ENCODE measurements at places on chromosomes 7 and 10.

GRCh38 chr10:4846775-4847174 is 20.8 kb downstream of the AKR1E2 start:
- peaks cover 27% of the 10 kb centered on the region for H3K36me3 ChIP-seq
- no peaks in the 10 kb centered on the region for H3K27me3 ChIP-seq
- no peak for DNase-seq
- no peak overlapping the region for H3K27ac ChIP-seq

DNA sequence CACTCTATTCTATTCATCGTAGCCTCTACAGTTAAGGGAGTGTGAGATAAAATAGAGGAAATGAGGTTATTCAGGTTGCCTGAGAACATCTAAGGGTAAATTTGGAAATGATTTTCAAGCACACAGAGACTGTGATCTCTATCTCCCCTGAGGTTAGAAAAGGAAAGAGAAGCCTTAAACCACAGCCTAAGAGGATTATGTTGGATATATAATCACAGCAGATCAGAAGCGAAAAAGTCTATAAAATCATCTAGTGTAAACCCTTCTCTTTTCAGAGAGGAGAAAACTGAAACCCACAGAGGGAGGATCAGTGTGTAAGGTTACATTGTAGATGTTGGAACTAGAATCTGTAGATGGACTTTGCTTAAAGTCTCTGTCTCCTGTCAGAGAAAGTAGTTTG is 90.6 kb upstream of the SEMA3E start:
- H3K27me3 ChIP-seq = no peaks in the 10 kb centered on the region
- no peaks in the 10 kb centered on the region for H3K4me1 ChIP-seq
- no peak overlapping the region for H3K4me3 ChIP-seq
- DNase-seq = no peak
- no peaks in the 10 kb centered on the region for H3K36me3 ChIP-seq
- no peak overlapping the region for H3K27ac ChIP-seq

- H3K4me3 ChIP-seq = no peak overlapping the region
- H3K27me3 ChIP-seq = no peaks in the 10 kb centered on the region
- peaks cover 3% of the 10 kb centered on the region for H3K4me1 ChIP-seq
Measured at GRCh38 chr10:98349508-98349922, 65.5 kb downstream of the PYROXD2 start.

DNA sequence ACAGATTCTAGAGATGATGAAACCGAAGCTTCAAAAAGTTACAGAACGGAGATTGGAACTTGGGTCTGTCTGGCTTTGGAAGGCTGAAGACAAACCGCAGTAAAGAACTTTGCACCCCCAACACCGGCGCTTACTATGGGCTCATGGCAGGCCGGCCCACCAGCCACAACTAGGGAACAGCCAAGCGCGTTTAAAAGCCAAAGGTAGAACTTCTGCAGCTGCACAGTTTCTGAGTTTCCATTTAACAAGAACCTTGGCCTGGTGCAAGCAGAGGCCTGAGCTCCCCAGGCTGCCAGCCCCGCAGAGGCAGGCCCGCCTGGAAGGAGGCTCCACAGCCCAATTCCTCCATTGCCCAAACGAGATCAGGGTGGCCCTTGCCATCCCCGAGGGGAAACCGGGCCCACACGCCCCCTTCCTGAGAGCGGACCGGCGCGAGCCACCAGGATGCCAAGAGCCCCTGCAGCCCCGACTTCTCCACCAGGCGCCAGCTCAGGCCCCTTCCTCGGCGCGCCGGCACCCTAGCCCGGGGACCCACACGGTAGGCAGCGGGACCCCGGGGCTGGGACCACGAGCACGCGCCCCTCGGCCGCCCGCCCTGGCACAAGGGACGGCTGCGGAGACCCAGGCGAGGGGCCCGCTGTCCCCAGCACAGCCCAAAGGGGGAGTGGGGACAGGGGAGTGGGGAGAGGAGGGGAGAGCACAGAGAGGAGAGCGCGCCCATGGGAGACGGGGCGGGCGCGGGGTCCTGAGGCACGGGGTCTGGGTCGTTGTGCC is 566 bp downstream of the MAD1L1 start:
- H3K27me3 ChIP-seq = no peaks in the 10 kb centered on the region
- H3K27ac ChIP-seq = no peak overlapping the region
- peak overlapping the region; percentile 87 for H3K4me3 ChIP-seq
- no peak for DNase-seq
- H3K4me1 ChIP-seq = peaks cover 31% of the 10 kb centered on the region
- H3K36me3 ChIP-seq = peaks cover 57% of the 10 kb centered on the region

- no peak overlapping the region for H3K4me3 ChIP-seq
- no peaks in the 10 kb centered on the region for H3K36me3 ChIP-seq
Measured at GRCh38 chr10:8803992-8804391, 749.5 kb downstream of the GATA3 start.

DNA sequence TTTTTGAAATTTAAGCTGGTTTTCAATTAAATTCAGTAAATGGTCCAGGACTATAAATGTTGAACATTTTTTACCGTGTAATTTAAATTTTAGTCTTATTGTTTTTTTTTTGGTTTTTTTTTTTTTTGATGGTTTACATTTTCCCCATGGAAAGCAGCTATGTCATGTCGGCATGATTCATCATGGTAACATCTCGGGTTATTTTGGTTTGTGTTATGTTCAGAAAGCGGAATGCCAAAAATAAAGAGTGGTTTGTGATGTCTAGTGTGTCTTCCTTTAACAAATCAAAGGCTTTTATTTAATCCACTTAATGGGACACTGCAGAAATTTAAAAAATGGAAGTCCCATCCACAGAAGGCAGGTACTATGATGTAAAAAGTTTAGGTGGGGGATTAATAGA is 58.5 kb downstream of the TRUB1 start:
- H3K4me3 ChIP-seq = no peak overlapping the region
- H3K27ac ChIP-seq = no peak overlapping the region
- H3K4me1 ChIP-seq = peaks cover 3% of the 10 kb centered on the region
- DNase-seq = no peak
- no peaks in the 10 kb centered on the region for H3K36me3 ChIP-seq
- H3K27me3 ChIP-seq = peaks cover 3% of the 10 kb centered on the region

GRCh38 chr7:159116581-159117339 is 27.9 kb downstream of the VIPR2 start:
- no peaks in the 10 kb centered on the region for H3K36me3 ChIP-seq
- peaks cover 20% of the 10 kb centered on the region for H3K4me1 ChIP-seq
- H3K27me3 ChIP-seq = peaks cover 2% of the 10 kb centered on the region
- DNase-seq = no peak

DNA sequence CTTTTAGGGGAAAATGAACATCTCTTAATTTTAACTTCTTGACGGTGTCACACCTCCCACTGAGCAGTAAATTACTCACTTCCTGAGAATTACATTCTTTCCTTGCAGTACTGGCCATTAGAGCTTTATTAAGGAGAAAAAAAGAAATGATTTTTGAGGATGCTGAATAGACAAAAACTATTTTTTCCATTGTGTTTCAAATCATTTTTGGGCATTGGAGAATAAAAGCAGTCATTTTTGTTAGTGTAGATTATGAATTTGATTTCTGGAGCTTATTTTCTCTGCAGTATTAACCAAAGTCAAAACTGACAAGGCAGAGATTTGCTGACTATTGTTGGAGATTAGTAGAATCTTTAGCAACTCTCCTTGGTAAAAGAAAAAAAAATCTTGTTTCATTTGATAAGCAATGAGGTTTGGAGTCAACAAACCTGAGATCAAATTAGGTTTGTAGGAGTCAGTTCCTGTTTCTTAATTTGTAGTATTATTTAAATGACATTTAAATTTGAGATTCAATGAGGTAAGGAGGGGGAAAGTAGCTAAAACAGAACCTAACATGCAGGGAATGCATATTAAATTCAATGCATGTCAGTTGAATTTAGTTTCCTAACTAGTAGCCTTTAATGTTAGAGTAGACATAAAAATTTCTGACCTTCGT is 70.6 kb downstream of the AP3M1 start:
- no peak overlapping the region for H3K4me3 ChIP-seq
- no peak overlapping the region for H3K27ac ChIP-seq
- no peaks in the 10 kb centered on the region for H3K27me3 ChIP-seq
- DNase-seq = no peak
- H3K36me3 ChIP-seq = peaks cover 6% of the 10 kb centered on the region

GRCh38 chr7:67391168-67391567 is 394.5 kb downstream of the TYW1 start:
- H3K27me3 ChIP-seq = peaks cover 2% of the 10 kb centered on the region
- no peak for DNase-seq
- H3K36me3 ChIP-seq = no peaks in the 10 kb centered on the region
- no peak overlapping the region for H3K27ac ChIP-seq

DNA sequence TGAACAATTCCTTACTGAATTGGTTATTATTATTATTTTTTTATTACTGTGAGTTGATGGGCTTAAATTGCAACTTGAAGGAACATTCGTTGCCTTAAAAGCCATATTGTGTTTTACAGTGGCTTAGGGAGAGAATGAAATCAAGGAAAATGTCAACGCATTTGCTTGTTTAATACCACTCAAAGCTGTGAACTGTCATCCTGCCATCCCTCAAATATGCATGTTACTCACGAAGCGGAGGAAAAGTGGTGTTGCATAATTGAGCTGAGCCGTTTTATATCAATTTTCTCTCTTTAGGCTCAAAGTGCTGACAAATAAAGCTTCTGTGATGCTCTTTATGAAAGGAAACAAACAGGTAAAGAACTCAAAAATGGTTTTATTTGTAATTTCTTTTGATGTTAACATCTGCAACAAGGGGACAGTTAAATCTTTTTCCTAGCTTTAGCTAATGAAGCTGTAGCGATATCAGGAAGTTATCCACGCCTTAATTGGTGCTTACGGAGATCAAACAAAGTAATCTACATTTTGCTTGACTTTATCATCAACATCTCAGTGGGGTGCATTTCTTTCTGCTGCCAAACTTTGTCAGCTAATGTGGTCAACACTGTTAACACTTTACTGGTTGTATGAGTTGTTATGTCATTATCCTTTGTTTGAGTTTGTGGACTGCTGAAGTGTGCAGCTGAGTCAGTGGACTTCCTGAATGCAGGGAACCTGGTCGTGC is 33.1 kb downstream of the GLRX3 start:
- H3K36me3 ChIP-seq = peaks cover 9% of the 10 kb centered on the region
- H3K27ac ChIP-seq = no peak overlapping the region
- H3K4me3 ChIP-seq = no peak overlapping the region

GRCh38 chr7:66099232-66099550 is 15.5 kb upstream of the CRCP start:
- DNase-seq = no peak
- H3K36me3 ChIP-seq = peaks cover 6% of the 10 kb centered on the region
- no peak overlapping the region for H3K27ac ChIP-seq
- H3K4me1 ChIP-seq = peaks cover 13% of the 10 kb centered on the region

DNA sequence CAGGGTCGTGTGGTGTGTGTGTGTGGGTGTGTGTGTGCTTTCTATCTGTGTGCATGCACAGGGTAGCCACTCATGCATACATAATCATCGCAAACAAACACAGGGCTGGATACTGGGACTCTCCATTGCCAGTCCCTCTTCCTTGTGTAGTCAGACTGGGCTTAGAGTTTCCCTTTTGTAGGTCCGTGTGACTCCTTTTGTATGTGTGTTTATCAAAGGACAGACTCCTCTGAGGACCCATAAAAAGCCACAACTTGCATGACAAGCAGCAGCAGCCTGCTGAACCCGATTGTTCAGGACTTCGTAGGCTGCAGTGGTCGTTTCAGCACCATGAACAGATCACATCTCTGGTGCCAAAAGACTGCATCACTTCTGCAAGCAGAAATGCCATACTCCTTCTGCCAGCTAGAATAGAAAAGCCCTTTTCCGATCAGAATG is 895 bp downstream of the VSTM2A start:
- peak; percentile 92 for DNase-seq
- peak overlapping the region; percentile 88 for H3K27ac ChIP-seq
- H3K27me3 ChIP-seq = peaks cover 16% of the 10 kb centered on the region
- H3K4me1 ChIP-seq = peaks cover 17% of the 10 kb centered on the region

- H3K4me1 ChIP-seq = peaks cover 7% of the 10 kb centered on the region
- no peak overlapping the region for H3K4me3 ChIP-seq
- no peaks in the 10 kb centered on the region for H3K36me3 ChIP-seq
- H3K27me3 ChIP-seq = no peaks in the 10 kb centered on the region
Measured at GRCh38 chr10:89373916-89374711, 3.7 kb upstream of the IFIT1B start.

DNA sequence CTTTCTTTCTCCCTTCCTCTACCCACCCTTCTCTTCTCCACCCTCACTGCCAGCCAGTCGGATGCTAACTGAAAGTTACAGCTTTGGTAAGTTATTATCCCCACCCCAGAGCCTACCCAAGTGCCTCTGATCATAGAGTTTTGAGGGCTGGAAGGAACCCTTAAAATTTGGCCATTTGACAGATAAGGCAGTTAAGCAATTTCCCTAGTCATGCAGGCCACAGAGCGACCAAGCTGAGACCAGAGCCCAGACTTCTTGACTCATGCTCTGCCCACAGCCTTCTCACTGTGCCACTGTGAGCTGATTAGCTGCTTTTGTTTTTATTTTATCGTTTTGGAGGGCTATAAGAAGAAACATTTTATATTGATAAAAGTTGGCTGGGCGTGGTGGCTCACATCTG is 17.2 kb downstream of the SAP25 start:
- no peak for DNase-seq
- H3K4me3 ChIP-seq = no peak overlapping the region
- no peaks in the 10 kb centered on the region for H3K27me3 ChIP-seq
- H3K36me3 ChIP-seq = peaks cover 68% of the 10 kb centered on the region

- no peak overlapping the region for H3K27ac ChIP-seq
- H3K36me3 ChIP-seq = no peaks in the 10 kb centered on the region
- no peaks in the 10 kb centered on the region for H3K27me3 ChIP-seq
- H3K4me1 ChIP-seq = no peaks in the 10 kb centered on the region
- no peak overlapping the region for H3K4me3 ChIP-seq
Measured at GRCh38 chr7:88835147-88835728, 39.7 kb upstream of the TEX47 start.

DNA sequence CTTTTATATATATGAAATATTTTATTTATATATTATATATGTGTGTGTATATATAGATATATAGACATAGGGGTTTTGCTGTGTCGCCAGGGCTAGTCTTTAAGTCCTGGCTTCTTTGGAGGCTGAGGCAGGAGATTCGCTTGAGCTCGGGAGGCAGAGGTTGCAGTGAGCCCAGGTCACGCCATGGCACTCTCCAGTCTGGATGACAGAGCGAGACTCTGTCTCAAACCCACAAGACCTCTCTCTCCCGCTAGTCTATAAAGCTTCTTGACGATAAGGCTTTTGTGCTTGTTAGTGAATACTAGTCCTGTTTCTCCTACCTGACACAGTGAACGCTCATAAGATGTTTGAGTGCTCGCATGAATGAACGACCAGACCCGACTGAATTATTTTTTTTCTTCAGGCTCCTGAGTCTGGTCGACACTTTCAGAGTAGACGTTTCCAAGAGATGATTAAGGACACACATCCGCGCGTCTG is 577 bp upstream of the DDX21 start:
- peak overlapping the region; percentile 76 for H3K4me3 ChIP-seq
- no peak for DNase-seq
- peak overlapping the region; percentile 75 for H3K27ac ChIP-seq
- peaks cover 10% of the 10 kb centered on the region for H3K4me1 ChIP-seq
